ENCODE measurements at places on chromosomes 11 and 22.

DNA sequence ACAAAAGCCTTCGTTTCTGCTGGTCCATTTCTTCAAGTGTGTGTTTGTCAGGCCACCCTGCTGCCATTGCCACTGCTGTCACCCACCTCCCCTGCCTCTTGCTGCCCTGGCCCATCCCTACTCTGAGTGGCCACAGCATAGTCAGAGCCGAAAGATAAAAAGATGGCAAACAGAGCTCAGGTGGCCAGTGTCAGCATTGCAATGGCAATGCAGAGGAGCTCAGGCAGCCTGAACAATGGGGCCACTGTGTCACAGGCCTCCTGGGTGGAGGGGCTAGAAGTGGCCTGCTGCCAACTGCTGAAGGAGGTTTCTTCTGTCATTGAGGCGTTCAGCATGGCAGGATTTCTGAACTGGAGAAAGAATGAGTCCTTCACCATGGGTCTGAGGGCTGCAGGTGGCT is 137.1 kb downstream of the CSNK2A3 start:
- DNase-seq, result no peak

- peak; percentile 59 for DNase-seq
Measured at GRCh38 chr11:47408598-47409439, 429 bp downstream of the SLC39A13 start.

DNA sequence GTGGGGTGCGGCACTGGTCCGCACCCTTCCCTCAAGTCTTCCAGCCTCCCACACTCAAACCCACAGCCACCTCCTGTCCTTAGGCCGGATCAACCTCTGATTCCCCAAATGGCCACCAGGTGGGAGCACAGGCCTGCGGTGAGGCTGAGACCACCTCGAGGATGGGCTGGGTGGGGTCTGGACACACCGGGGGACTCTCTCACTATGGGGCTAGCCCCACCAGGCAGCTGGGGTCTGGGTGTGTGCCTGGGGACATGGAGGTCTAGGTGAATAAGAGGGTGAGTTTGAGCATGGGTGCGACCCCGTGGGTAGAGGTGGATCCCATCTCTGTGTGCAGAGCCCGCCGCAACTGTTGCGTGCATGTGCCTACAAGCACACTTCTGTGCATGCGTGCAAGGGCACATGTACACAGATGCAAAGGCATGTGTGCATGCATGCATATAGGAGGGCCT is 32.6 kb downstream of the MYO18B start:
- no peak for DNase-seq

GRCh38 chr22:45263463-45264269 is 21.1 kb upstream of the UPK3A start:
- DNase-seq, result peak; percentile 63

DNA sequence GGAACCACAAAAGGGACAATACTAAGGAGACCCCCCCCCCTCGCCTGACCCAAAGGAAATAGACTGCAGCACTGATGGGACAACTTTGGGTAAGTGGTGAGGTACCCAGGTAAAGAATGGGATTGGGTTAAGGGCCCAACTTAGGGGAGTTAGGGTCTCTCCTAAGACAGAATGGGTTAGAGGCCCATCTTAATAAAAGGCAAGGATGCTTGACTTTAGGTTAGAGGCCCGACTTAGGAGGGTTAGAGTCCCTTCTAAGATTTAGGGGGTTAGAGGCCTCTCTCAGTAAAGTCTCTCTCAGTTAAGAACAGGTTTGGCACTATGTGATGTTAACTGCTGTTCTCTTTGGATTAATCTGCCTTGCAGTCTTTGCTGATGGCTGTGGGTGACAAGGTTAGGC is 41.0 kb upstream of the DBX1 start:
- no peak for DNase-seq

- peak; percentile 39 for DNase-seq
Measured at GRCh38 chr11:102831489-102832440, 11.6 kb downstream of the MMP3 start.

- no peak for DNase-seq
Measured at GRCh38 chr11:26323837-26324236, 8.1 kb upstream of the ANO3 start.

DNA sequence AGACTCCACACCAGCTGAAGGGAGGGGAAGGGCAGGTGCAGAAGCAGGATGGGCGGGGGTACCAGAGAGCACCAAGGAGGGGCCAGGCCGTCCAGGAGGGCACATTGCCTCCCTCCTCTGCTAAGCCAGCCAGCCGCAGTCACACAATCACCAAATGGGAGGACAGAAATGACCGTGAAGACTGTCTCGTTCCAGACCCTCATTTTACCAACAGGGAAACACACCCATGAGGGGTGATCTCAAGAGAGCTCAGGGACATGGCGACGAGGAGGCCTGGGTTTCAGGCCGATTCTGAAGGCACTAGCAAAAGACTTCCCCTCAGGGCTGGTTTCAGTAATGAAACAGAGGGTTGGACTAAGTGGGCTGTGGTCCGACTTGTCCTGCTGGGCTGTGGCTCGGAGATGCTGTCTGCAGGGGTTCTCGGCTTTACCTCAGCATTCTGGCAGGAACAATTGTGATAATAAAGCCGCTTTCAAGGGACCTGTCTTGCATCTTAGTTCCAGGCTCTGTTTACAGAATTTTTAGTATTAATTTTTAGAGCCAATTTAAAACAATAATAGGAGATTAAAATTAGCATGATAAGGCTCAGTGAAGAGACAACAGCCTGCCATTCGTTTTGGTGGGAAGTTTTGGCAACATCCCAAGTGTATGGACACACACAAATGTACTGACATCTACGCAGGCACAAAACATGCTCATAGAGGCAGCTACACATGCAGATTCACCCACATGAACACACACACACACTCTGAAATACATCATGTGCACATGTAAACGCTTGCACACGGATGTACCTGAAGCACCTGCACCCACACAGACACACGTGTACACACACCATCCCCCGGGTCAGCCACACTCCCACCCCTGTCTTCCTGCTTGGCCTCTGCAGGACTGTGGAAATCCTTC is 2.0 kb upstream of the B3GAT1 start:
- no peak for DNase-seq
